ENCODE measurements at places on chromosomes 6 and 20.
A peak's percentile ranks its signal among the peaks of the same experiment; 100 is the strongest.

DNA sequence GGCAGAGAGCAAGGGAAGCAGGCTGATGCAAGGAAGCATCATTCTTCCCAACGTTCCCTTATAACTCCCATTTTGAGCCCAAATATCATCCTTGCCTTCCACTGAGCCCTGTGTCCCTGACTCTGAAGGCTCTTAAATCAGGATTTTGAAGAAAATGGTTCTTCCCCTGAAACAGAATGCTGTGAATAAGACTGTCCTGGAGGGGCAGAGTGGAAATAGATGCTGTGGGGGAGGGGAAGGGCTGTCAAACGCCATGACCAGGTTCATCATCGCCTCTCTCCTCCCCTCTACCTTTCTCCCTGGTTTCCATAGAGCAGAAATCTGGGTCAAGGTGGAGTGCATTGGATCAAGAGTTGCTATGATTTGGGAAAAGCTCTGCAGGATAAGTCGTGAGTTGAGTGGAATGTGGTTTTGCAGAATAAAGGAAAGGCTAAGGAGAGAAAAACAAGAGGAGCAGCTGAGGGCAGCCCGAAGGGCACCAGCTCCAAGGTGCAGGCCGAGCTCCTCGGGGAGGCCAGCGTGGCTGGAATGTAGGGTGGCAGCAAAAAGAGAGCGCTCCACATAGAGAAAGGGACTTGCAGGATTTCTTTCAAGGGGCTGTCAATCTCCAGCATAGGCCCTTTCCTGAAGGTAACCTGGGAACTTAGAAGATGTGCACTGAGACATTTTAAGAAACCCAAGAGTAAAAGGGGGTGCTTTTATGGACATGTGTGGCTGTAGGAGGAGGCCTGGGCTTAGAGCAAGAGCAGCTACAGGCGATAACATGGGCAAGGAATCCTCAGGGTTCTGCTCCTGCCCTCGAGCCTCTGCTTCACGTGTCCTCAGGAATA, 120.8 kb upstream of the CDYL start:
- DNase-seq = no peak

DNA sequence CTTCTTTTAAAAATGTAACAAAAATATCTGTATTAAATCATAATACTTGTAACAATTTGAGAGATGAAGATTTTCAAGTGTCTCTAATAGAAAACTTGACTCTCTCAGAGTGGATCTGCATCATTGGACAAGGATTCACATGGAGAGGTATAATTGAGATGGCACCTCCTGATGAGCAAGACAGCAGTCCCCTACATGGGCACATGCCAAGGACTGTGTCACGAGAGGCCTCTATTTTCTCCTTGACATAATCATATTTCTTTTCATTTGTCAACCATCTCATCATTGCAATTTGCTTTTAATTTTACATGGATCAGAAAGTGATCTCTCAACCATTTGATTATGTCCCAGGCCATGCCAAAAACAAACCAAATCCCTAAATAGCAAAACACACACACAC, 206.8 kb upstream of the THEMIS start:
- DNase-seq = no peak

DNA sequence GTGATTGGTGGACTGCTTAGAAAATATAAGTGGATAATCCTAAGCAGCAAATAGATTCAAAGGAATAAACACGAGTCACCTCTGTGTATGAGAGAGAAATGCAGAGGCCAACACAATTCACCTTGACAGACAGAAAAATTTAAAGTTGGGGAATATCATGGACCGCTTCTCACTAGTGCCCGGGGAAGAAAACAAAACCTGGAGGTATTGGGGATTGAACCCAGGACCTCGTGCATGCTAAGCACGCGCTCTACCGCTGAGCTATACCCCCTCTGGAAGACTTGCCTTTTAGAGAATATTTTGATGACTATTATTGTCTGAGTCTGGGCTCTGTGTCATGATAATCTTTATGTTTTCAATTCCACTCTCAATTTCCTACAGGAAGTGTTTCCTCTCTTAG, 111.9 kb downstream of the TRIM27 start:
- no peak for DNase-seq

DNA sequence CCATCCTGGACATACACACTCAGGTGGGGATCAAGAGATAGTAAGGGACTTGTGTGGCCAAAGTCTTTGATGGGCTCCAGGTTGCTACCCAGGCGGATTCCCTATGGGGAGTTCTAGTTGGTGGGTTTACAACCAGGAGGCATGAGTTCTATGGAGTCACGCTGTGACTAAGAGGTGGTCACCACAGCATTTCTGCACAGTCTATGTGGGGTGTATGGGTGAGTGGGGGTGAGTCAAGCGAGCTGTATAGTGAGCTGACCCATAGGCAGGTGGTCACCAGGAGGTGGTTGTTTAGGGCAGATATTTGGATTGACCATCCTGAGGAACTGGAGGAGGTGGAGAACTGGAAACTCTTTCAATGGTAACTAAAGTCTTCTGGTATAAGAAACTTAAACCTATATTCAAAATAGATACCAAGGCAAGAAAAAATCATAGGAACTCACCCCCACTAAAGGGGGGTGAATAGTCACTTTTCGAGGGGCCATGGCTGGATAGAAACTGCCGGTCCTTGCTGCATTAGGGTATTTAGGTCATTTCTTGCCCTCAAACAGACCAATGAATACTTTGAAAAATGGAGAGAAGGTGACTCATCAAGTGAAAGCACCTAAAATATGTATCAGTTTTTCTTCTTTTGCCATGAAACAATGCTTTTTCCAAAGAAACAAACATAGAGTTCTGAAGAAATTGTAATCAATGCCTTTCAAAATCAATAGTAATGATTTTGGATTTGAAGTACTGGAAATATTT, 84.3 kb upstream of the NRN1 start:
- no peak for DNase-seq

DNA sequence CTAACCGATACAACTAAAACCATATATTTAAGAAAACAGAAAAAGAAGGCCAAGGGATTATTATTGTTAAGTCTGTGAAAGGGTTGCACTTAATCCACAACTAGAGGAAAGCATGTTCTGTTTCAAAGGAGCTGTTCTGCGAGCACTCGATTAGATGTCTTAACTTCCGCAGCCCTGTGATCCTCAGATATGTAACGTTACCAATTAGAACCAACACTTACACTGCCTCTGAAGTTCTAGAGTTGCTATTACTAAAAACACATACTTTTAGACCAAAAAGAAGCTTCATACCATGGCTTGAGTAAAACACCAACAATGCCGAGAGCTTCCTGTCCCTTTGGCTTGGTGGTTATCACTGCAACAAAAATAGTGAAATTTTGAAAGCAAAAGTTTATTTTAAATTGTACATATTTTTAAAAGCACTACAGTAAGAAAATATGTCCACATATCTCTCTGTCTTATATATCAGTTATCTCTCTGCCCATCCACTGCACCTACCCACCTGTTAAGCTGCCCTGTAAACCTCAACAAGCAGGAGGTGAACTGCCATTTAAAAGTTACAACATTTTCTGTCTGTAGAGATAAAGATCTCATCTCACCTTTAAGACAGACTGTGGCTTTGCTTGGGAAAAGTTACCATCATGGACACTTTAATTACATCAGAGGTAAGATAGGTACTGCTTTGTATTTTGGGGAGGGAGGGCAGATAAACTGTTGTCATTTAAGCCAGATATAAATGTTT, 7.1 kb upstream of the DUSP22 start:
- no peak for DNase-seq

GRCh38 chr6:6751619-6752023, 163.1 kb downstream of the LY86 start:
- no peak for DNase-seq

DNA sequence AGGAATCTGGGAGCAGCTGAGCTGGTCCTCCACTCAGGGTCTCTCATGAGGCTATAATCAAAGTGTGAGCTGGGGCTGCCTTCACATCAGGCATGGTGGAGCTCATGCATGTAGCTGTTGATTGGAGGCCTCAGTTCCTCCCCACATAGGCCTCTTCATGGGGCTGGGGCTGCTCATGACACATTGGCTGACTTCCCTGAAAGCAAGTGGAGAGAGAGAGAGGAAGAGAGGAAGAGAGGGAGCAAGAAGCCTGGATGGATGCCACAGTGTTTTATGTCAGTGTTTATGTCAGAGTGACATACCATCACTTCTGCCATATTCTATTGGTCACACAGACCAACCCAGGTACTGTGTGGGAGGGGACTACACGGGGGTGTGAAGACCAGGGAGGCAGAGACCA, 43.8 kb downstream of the EYA2 start:
- DNase-seq = no peak

- DNase-seq = no peak
Observed at GRCh38 chr6:149887343-149887742, 10.6 kb downstream of the RAET1E start.

DNA sequence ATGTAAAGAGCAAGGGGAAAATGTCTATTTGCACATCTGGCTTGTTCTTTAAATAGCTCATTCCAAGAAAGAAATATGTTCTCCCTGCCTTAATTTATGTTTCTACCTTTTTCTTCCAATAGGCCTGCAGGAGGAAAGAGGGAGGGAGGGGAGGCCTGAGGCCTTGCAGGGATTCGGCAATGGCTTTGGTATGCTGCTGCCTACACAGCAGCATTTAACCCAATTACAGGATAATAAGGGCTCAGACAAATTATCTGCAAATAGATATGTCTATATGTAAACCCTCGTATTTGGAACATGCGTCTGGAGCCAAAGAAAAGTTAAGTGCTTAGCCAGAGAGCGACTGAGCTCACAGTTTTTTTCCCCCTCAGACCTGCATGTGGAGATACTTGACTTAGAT, 277.2 kb downstream of the CDC5L start:
- no peak for DNase-seq

- no peak for DNase-seq
Observed at GRCh38 chr6:16028966-16029365, 99.9 kb upstream of the MYLIP start.

DNA sequence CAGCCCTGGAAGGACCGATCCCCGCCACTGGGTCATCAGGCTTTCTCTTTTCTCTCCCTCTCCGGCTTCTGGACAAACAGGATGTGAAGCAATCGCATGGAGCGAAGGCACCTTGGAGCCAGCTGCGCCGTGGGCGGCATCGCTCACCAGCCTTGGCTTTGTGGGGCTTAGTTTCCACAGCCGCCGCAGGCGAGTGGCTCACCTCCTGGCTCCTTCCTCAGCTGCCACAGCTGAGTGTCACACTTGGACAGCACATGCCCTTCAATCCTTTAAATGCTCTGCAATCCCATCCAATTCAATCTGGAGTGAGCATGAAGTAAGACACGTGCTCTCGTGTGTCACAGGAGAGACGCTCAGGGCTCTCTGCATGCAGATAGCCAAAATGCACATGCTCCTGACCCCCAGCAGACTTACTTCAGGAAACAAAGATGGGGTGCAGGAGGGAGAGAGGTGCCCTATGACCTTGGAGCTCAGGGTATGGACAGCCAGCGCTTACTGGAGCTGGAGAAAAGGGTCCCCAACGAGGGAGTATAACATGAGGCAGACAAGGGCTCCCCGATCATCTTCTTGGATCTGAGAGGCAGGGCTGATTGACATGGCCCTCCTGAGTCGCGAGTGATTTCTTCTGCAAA, 70.9 kb downstream of the BMP7 start:
- DNase-seq = no peak

- peak; percentile 70 for DNase-seq
Observed at GRCh38 chr6:31659649-31660380, 763 bp downstream of the C6orf47 start.

DNA sequence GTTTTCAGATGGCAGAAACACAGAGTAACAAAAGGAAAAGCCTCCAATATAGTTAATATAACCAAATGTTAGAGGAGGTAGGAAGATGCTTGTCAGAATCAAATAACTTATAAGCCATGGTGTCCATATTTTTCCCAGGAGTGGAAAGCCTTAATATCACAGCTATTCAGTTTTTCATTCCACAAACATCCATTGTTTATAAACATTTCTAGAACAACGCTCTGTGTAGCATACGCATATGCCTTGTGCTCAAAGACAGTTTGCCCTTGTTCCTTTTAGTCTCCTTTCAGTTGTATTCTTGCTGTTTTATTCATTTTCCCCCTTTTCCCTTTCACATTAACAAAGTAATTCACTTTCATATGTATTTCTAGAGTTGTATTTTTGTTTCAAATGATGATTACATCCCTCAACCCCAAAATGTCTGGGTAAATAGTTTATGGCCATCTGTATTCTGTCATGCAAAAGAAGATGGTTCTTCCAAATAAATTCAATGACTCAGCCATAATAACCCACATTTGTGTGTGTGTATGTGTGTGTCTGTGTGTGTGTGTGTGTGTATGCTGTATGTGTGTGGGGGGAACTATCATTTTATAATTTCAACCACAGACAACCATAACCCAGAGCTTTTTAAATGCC, 455.7 kb upstream of the SOX4 start:
- DNase-seq = no peak

DNA sequence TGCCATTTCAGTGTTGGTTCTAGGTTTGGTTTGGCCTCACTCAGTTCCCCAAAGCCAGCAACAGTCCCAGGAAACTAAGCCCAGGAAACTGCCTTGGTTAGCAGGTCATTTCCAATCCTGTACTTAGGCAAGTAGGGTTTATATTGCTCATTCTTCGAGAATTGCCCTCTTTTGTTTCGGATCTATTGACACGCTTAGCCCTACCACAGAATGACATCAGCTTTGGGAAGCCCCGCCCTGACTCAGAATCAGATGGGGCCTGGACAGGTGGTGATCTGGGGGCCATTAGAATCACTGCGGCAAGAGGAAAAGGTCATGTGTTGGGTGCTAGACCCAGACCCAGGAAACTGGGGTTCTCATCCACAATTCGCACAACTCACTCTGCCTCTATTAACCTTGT, 578.2 kb downstream of the QKI start:
- DNase-seq = no peak

GRCh38 chr20:8524101-8525016, 392.3 kb downstream of the PLCB1 start:
- DNase-seq = no peak

- no peak for DNase-seq
Observed at GRCh38 chr6:81722506-81723223, 29.8 kb downstream of the TENT5A start.

DNA sequence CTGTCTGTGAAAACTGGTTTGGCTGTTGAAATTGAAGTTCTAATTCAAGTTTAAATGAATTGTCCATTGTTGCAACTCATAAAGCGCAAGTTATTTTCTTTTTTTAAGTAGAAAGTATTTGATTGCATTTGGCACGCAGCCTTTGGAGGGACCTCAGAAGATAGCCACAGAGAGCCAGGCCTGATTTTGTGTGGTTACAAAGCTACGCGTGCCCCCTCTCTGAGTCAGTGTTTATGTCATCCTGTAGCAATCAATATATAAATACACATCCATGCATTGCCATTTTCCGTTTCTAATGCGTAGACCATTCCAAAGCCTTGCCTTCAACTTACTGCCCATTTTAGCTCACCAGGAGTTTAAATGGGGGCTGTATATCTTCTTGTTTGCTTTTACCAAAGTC, 173.2 kb downstream of the TMEM242 start:
- no peak for DNase-seq

DNA sequence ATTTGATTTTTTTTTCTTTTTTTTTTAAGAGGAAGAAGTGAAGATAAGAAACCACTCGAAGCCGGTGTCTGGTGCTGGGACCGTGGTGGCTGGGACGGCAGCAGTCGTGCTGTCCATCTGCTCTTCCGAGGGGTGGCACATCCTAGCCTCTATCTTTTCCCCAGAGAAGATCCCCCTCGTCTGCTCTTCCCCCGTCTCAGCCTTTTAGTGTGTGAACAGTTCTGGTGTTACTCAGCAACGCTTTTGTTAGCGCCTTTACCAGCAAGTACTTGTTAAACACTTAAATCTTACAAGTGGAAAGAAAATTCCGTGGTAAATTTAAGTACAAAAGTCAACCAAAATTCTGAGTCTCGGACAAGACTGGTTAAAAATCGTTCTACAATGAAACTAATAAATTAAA, 90.1 kb downstream of the RSPH3 start:
- DNase-seq = no peak
